HCT116 (cell line): ENCODE measurements at places on chromosomes 3 and 15. TPM values are rescaled to one million over a fixed set of nuclear protein-coding genes. Genes with fewer than 3 reads are reported as not detected.

DNA sequence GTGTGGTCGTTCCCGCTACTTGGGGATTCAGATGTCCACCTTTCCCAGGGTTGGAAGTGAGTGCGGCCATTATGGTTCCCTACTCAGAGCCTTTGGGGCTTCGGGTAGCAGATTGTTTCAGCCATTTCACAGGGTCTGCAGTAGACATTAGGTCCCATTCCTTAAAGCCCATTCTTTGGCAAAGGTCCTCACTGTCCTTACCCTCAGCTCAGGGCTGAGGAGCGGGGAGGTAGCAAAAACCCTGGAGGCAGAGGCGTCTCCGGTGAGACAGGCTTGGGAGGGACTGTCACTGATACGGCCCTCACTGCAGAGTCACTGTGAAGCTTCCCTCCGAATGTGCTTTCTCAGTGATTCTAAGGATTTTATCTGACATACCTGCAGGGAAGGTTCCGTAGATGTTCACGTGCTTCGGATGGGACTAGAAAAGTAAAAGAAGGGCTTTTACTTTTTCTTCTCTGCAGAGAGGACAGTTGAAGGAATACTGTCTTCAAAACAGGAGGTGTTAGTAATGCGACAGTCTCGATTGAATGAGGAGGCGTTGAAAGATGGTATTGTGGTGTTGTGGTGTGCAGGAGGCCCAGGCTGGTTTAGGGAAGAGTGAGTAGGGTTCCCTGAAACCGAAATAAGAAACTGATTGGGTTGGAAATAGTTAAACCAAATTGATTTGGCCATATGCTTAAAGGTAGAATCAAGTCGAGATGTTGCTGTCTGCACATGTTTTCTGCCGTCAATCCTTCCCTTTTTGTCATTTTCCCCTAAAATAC is 630 bp downstream of the ATP6V1A start:
- no peak for DNase-seq

DNA sequence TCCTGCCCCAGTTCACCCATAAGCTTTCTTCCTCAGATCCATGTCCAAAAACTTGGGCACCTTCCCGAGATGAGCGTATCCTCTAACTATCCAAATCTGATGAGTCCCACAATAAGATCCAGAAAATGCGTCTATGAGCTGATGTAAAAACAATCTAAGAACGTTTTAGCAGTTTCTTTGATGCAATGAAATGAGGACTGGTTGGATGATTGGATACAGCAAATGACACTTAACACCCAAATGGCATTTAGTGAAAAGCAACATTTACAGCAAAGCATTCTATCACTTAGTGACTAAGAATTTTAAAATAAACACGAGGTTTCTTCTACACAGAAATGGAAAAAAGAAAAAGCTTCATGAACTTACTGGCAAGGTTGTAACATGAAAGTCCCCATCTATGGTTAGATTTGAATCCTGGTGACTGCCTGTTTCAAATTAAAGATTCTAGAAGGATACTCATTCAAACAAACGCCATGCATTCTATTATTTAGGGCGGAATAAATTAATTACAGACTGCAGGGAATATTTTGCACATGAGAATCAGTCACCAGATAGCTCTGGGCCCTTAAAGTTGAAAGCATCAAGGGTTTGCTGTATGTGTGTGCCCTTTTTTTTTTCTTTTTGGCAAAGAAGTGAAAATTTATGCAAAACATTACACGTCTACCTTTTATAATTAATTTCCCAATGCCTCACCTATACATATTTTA is 598.6 kb downstream of the FOXP1 start:
- DNase-seq = no peak

DNA sequence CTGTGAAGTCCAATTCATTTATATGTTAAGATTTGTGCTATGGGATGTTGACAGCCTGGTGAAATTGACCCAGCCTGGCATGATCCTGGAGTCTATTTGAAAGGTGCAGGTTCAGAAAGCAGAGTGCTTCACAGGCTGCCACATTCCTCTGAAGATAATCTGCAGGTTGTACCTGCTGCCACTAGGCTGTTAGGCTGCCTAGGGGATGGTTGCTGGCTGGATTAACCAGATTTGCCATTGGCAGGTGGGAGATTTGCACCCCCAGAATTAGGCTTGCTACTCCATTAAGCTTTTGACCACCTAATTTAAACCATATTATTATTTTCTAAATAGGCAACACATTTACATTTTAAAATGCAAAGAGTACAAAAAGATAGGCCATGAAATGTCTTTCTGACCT is 85.8 kb upstream of the RASGRP1 start:
- no peak for DNase-seq

GRCh38 chr3:155704061-155704460 is 40.8 kb downstream of the PLCH1 start:
- no peak for DNase-seq

DNA sequence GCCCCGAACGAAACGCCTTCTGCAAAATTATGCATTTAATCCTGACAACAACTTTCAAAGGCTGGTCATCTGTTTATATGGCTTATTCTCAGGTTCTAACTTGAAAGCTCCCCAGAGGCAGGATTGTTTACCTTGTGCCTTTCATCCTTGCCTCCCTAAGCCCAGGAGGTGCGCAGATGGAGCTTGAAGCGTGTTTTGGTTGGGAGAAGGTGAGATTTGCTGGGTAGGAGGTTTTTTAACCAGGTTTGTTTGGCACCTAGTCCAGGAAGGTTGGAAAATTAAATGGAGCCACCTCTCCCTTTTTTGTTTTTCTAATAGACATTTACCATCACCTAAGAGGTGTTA is 675 bp downstream of the TSEN2 start:
- no peak for DNase-seq

Gene ARL14
- 0.42 TPM for total RNA-seq

DNA sequence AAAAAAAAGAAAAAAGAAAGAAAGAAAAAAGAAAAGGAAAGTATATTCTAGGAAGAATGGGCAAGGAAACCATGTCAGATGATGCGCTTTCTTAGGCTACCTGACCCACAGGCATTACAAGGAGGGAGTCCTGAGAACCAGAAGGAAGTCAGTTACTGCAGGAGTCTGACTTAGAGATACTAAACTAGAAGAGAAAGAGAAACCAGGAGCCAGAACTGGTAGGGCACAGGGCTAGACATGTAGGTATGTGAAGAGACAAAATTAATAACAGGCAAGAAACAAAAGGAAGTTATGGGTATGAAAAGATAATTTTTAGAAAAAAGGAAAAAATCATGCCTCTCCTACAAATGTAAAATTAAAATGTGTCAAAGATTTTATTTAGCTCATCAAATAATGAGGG is 63.3 kb upstream of the LRRN1 start:
- DNase-seq = no peak

- peak; percentile 72 for DNase-seq
These were observed 4.3 kb downstream of the DAZL start for GRCh38 chr3:16600780-16601536.

DNA sequence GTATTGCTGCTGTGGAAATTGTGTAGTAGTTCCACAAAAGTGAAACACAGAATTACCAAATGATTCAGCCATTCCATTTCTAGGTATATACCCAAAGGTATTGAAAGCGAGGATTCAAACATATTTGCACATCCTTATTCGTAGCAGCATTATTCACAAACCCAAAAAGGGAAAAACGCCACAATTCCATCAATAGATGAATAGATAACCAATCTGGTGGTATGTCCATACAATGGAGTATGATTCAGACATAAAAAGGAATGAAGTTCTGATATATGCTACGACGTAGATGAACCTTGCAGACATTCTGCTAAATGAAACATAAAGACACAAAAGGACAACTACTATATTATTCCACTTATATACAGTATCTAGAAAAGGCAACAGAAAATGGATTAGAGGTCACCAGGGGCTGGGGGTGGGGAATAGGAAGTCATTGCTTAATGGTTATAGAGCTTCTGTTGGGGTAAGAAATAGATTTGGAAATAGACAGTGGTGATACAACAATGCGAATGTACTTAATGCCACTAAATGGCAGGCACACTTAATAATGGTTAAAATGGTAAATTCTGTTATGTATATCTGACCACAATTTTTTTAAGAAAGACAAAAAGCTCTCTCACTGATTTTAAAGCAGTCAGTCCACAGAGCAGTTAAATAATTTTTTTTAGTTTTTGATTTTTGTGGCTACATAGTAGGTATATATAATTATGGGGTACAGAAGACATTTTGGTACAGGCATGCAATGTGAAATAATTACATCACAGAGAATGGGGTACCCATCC is 51.8 kb upstream of the PSMD6 start:
- no peak for DNase-seq

DNA sequence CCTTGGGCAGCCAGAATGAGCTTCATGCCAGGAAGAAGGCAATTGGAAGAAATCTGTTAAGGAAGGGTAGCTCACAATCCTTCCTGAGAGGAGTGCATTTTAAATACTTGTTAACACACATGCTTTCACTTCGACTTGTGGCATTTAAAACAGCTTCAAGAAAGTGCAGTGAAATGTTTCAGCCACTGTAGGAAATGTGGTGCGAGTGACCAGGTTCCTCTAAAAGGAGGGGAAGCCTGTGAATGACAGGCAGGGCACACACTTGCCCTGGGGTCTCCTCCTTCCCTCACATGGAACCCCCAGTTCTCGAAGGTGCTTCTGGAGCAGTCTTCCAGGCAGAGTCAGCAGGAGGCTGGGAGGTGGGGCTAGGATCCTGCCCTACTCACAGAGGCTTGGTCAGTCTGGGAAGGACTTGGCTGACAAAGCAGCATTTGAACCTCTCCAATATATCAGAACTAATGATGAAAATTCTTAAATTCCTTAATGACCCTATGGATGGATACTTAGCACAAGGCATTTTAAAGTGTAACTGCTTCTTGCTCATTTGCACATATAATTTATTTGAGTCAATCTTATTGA is 358.6 kb downstream of the CHST2 start:
- no peak for DNase-seq

Gene TMEM207
- total RNA-seq = not detected

- DNase-seq = peak; percentile 59
These were observed 90.5 kb downstream of the LPP start for GRCh38 chr3:188244395-188244861.

Gene SLC2A2
- not detected for total RNA-seq

DNA sequence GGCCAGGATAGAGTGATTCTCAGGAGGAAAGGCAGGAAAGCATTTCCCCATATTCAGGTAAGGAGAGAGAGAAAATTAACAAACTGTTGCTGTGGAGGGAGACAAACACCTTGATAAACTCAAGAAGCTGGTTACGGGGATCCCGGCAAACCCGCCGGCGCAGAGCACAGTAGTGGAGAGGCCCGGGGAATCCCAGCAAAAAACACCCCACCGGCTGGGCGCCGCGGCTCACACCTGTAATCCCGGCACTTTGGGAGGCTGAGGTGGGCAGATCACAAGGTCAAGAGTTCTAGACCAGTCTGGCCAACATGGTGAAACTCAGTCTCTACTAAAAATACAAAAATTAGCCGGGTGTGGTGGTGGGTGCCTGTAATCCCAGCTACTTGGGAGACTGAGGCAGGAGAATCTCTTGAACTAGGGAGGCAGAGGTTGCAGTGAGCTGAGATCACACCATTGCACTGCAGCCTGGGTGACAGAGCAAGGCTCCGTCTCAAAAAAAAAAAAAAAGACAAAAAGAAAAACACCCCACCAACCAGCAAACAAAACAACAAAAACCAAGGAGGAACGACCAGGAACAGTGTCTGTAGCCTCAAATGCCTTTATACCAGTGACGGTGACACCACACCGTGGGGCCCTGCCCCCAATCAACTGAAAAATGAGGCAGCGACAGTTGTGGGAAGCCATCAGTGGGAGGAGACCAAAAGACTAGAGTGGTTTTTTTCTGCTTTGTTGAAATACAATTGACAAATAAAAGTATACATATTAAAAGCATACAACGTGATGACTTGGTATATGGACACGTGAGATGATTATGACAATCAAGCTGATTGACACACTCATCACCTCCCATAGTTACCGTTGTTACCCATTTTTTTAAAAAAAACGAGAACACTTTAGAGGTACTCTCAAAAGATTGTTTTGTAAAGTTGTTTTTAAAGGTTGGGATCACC is 40.2 kb upstream of the IDH2 start:
- DNase-seq = no peak

DNA sequence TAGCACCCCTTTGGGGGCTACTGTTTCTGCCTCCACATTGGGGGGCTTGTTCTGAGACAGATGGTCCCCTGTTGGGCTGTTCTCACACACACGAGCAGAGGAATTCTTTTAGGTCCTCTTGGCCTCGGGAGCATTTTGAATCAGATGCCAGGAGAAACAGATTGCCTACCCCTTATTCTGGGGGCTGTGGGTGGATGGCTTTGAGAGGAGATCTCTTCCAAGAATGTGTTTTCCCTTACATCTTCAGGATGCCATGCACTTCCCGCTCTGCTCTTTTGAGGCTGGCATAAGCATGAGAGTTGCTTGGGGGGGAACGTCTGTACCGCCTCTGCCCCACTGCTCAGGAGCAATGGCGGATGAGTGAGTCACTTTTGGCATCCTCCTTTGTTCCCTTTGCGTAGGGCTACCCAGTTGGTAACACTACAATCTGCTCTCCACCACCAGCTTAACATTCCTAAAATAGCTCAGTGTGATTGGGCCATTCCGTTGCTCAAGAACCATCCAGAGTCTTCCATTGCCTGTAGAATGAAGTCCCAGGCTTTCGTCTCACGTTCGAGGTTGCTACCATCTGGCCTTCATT is 154.4 kb downstream of the RPLP1 start:
- no peak for DNase-seq

Gene KIF7
- total RNA-seq = 0.12 TPM

GRCh38 chr15:67244971-67245478 is 9.4 kb downstream of the AAGAB start:
- no peak for DNase-seq

DNA sequence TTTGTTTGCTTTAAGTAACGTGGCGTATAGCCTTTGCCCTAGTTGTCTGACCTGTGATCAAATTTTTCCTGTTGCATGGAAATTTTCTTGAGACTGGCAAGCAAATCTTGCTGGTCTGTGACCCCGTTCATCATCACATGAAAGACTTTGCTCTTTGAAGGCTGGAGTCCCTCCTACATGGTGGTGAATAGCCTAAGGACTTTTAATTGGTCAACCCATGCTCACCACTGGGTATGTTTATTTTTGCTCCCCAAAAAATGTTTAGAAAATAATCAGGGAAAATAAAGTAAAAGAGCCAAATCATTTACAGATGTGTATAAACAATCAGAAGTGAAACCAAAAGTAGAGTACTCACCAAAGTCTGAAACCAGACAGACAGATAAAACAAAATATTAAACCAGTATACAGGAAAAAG is 1075.3 kb upstream of the ALCAM start:
- no peak for DNase-seq

Gene NKTR
- 59.7 TPM for total RNA-seq

- no peak for DNase-seq
These were observed 80.8 kb downstream of the OPA1 start for GRCh38 chr3:193673845-193674244.

- DNase-seq = no peak
These were observed 355.6 kb downstream of the CNTN6 start for GRCh38 chr3:1448443-1448842.

- no peak for DNase-seq
These were observed 201.6 kb upstream of the TMC3 start for GRCh38 chr15:81575436-81576123.

Gene ACOX2
- 12.8 TPM for total RNA-seq
